ENCODE measurements at places on chromosomes 5 and 9. TPM values are rescaled to one million over a fixed set of nuclear protein-coding genes. Genes with fewer than 3 reads are reported as not detected.

DNA sequence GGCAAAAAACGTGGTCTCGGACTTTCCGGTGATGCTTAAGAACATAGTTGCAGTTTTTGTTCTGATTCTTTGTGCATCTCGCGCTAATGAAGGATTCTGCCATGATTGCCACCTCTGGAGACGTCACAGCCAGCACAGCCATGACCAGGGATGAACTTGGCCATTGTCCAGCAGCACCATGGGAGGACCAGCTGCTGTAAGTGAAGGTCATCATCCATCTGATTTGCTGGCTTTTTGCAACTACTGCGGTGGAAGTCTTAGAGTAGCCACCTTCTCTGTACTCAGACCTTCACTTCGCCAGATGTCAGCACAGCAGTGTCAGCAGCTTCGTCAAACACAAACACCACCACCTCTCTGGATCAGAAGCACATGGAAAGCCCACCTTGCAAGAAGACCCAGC is 45.7 kb downstream of the NSUN2 start:
- DNase-seq, result no peak

DNA sequence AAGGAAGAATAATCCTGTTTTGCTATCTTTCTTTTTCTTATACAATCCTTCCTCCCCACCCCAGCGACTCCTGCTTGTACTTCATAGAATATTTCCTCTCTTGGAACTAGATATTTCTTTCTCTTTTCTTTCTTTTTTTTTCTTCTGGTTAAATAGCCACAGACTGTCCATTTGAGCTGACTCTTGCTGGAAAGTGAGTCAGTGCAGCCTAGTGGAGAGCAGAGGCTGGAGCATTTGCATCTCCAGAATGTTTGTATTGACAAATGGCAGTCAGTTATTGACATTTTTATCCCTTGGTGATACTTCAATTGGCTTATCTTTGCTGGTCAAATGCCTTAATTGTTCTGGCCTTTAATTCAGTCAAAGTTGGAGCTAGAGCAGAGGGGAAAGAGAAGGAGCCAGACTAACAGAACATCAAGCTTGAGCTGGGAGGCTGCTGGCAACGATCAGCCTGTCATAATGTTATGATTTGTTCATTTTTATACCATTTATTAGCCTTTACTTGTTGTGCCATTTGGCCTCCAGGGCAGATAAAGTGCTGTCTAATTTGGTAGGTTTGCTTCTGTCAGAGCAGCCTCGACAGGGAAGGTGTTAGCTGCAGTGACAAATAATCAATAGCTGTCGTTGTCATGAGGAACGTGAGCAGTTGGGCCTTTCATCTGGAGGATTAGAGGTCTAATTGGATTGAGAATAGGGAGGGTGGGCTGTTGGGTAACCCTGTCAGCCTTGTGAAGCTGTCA is 69.0 kb downstream of the INVS start:
- no peak for DNase-seq

DNA sequence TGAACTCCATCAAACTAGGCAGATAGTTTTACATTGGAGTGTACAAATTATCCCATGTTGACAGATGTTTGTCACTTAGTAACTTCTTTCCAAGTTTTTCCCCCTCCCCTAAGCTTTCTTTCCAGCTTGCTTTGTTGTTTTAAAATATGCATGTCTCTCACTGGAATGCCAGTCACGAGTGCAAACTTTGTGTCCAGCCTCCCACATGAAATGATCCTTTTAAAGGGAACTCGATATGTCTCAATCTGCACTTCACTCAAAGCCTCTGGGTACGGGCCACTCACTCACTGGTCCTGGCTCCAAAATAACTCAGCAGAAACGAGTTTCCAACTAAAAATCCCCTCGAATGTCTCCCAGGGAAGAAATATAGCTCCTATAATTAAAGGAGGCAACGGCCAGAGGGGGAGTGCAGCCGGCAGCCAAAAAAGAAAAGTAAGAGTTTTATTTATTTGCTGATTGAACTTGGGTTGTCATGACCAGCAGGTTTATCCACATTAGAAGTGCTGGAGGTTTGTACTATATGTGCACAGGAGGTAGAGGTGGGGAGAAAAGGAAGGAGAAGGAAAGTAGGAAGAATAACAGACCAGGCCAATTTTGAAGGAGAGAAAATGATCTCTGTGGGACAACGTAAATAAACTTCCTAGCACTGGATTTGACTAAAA is 17.5 kb downstream of the NR2F1 start:
- no peak for DNase-seq

DNA sequence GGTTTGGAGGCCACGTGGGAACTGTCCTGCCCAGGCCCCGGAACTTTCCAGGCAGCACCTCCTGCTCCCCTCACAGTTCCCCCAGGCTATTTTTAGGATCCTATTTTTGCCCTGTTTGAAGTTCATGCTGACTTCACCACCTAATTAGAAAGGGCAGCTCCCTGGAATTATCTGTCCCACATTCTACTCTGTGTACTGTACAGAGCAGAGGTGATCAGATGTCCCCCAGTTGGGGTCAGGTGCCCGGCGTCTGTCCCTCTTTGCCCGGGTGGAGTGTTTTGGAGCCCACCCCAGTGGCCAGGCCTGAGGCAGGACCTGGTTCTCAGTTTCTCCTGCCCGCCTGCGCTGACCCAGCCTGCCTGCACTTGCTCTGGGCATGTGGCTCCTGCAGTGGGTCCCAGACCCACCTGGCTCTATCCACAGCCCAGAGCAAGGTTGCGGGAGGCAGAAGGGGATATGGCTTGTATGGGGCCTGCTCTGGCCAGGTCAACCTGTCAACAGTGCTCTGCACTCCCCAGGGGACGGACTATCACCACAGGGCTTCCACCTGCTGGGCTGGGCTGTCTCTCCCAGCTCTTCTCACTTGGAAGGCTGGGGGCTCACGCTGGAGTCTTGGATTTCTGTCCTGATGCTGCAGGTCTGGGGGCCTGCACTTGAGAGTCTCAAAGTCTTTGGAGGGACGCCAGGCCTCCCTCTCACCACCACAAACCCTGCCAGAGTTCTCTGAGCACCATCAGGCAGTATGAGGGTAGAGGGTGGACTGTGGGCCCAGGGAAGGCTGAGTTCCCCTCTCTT is 268.3 kb downstream of the GADD45G start:
- DNase-seq, result peak; percentile 72

DNA sequence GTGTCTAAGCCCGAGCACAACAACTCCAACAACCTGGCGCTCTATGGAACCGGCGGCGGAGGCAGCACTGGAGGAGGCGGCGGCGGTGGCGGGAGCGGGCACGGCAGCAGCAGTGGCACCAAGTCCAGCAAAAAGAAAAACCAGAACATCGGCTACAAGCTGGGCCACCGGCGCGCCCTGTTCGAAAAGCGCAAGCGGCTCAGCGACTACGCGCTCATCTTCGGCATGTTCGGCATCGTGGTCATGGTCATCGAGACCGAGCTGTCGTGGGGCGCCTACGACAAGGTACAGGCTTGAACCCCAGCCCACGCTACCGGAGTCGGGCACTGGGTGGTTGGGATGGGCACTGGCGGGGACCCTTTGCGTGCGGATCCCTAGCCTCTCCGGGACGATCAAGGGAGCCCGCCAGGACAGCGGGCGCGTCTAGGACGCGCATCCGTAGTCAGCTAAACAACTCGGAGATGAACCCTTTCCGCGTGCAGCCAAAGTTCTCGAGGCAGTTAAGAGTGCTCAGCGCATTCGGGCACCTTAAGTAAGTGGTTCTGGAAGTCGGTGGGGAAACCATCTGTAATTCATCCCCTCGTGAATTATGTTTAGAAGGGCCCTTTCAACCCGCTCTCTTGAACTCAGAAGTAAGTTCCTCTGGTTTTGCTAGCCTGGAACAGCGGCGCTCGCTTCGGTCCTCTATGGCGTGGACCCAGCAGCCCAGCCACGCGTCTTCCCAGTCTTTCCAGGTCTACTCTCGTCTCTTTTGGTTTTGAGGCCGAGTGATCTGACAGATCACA is 1.3 kb downstream of the KCNN2 start:
- peak; percentile 47 for DNase-seq

DNA sequence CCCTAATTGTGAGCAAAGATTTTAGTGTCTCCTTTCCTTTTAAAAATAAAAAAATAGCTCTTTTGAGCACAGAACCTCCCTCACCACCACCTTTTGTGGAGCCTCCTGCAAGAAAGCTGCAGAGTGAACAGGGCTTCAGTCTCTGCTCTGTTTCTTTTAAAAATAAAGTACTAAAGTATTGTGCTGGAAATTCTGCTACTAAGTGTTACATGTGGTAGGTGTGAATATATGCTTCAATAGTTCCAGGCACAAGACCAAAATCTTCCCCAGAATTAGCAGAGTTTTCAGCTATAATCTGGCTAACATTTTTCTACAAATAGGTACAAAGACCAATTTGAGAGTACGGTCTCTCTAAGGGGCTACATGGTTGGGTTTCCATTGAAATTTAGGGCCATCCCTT is 40.3 kb upstream of the NFIB start:
- DNase-seq, result no peak

DNA sequence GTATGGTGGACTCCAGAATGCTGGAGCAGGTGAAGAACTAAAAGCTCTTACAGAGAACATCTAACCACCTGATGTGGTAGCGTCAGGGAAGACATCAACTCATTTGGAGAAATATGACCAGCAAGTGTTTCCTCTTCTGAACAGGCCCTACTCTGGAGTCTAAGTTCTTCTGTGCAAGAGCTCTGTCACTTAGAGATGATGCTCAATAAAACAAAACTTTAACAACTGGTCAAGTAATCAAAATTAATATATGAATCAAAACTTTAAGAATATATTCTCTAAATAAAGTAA is 85.8 kb downstream of the CYFIP2 start:
- no peak for DNase-seq

Gene TRIM7
- polyA plus RNA-seq, result 10.4 TPM

Gene PDLIM4
- polyA plus RNA-seq, result 3.0 TPM
